ENCODE measurements at places on chromosomes 13 and 19. TPM values are rescaled to one million over a fixed set of nuclear protein-coding genes. Genes with fewer than 3 reads are reported as not detected.

CRX gene
- total RNA-seq = not detected

DNA sequence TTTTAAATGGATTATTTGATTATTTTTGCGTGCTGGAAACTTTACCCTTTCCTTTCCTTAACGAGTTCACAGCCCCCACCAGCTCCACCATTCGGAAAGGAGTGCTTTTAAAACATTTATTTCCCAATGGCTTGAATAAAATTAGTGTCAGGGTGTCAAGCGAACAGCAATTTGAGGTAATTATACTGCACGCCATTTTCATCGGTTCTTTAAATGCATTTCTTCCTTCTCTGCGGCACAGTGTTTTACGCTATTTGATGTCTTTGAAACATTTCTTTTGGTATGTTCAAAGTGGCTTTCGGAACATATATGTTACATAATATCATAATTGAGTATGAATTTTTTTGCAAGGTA lies 309 bp upstream of the SLITRK1 start:
- no peak overlapping the region for H3K27ac ChIP-seq
- H3K4me3 ChIP-seq = no peak overlapping the region
- no peaks in the 10 kb centered on the region for H3K27me3 ChIP-seq
- H3K4me1 ChIP-seq = no peaks in the 10 kb centered on the region
- no peak for DNase-seq

- H3K4me3 ChIP-seq = peak overlapping the region; percentile 82
- peak overlapping the region; percentile 19 for H3K27ac ChIP-seq
- no peak for DNase-seq
- no peaks in the 10 kb centered on the region for H3K27me3 ChIP-seq
Measured at GRCh38 chr13:109780845-109781383, 5.5 kb downstream of the IRS2 start.

DNA sequence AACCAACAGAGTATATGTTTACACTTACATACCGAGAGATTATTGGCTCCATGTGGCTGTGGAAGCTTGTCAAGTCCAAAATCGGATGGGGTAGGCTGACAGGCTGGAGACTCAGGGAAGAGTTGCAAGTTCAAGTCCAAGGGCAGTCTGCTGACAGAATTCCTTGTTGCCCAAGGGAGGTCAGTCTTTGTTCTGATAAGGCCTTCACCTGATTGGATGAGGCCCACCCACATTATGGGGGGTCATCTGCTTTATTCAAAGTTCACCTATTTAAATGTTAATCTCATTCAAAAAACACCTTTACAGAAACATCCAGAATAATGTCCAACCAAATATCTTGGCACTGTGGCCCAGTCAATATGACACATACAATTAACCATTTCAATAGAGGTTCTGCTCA lies 452.4 kb downstream of the KLF12 start:
- H3K27me3 ChIP-seq = no peaks in the 10 kb centered on the region
- no peak overlapping the region for H3K27ac ChIP-seq
- H3K36me3 ChIP-seq = no peaks in the 10 kb centered on the region
- H3K4me3 ChIP-seq = no peak overlapping the region

DNA sequence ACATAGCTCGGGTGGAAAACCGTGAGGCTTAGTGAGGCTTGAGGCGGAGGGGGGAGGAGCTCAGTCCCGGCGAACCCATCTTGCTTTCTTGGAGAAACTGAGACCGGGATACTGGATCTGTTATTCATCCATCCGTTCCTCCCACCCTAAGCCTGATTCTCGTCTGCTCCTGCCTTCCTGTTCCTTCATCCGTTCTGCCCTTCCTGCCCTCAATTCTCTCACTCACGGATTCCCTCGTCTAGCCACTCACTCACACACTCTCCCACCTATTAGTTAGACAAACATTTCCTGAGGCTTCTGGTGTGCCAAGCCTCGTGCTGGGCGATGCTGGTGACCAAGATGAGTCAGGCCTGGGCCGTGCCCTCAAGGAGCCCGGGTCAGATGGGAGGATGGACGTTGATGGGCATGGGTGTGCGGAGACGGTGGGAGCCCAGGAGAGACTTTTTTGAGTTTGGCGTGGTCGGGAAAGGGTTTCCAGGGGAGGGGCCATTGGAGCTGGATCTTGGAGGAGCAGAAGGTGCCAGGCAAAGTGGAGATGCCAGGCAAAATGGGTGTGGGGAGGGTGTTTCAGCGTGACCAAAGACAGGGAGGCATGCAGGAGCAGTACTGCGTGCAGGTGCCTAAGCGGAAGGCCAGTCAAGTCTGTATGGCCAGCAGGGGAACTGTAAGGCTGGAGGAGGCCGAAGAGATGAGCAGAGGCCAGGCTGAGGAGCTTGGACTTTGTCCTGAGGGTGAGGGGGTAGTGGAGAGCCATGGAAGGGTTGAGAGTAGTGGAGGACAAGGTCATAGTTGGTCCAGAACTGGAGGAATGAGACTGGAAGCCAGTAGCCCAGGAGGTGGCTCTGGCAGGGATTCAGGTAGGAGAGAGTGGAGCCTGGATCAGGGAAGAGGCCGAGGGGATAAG lies 7.4 kb upstream of the CNFN start:
- DNase-seq = no peak
- no peaks in the 10 kb centered on the region for H3K27me3 ChIP-seq
- H3K36me3 ChIP-seq = no peaks in the 10 kb centered on the region

Data from PC-3 (cell line).